ENCODE measurements at places on chromosomes 3 and 15.

- DNase-seq: no peak
These were observed 106.4 kb downstream of the FBLN2 start for GRCh38 chr3:13655061-13655913.

- no peak for DNase-seq
These were observed 377.5 kb downstream of the LRTM1 start for GRCh38 chr3:54550221-54550977.

DNA sequence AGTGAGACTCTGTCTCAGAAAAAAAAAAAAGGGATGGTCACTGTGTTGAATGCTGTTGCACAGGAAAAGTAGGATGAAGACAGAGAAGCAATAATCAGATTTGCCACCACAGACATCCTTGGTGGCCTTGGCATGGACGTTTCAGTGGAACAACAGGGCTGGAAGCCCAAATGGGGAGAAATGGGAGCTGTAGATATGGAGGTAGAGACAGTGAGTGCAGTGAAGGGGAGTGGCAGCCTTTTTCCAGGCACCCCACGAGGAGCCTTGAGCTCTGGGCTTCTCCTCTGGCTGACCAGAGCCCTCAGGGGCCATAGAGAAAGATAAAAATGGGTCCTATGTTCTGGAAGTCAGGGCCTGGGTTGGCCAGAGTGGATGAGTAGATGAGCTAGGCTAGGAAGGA, 12.3 kb upstream of the DOCK3 start:
- no peak for DNase-seq

DNA sequence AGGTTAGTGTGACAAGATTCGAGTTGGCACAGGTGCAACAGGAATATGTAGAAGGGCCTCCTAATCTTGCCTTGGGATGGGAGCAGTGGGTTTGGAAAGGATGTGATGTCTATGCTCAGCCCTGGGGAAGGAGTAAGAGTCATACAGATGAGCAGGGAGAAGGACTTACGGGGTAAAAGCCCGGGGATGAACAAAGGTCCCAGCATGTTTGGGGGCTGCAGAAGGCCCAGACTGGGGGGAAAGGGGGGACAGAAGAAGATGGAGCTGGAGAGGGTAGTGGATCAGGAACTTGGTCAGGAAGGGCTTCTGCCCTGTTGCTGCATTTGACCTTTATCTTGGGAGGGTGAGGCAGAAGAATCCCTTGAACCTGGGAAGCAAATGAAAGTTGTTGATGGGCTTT, 240.1 kb upstream of the ST8SIA2 start:
- DNase-seq: no peak

DNA sequence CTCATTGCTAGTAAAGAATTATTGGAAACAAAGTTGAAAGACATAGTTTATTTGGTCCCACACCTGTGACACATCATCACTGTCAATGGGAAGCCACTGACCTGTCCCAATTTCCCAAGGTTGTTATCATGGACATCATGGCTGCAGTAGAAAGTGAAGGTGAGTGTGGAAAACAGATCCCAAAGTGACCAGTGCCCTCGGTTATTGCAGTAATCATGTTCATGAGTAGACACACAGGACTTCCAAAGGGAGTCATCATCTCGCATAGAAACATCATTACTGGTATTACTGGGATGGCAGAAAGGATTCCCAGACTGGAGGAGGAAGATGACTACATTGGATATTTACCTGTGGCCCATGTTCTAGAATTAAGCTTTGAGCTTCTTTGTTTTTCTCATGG, 14.7 kb downstream of the TF start:
- DNase-seq: no peak

DNA sequence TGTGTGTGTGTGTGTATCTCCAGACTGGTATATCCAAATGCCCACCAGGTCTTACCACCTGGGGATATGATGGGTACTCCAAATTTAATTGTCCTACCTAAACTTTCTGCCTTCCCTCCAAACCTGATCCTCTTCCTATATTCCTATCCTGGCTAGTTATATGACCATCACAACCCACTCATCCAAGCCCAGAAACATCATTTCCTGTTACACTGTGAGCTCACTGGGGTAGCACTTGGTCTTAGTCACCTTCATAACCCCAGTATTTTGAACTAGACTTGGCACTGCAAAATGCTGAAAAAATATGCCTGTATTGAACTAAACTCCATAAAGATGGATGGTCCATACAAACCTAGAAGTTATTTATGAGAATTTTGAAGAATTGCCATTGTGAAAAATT, 178.8 kb upstream of the EIF1B start:
- no peak for DNase-seq

- DNase-seq: no peak
These were observed 8.1 kb upstream of the VPS39 start for GRCh38 chr15:42215913-42216829.

DNA sequence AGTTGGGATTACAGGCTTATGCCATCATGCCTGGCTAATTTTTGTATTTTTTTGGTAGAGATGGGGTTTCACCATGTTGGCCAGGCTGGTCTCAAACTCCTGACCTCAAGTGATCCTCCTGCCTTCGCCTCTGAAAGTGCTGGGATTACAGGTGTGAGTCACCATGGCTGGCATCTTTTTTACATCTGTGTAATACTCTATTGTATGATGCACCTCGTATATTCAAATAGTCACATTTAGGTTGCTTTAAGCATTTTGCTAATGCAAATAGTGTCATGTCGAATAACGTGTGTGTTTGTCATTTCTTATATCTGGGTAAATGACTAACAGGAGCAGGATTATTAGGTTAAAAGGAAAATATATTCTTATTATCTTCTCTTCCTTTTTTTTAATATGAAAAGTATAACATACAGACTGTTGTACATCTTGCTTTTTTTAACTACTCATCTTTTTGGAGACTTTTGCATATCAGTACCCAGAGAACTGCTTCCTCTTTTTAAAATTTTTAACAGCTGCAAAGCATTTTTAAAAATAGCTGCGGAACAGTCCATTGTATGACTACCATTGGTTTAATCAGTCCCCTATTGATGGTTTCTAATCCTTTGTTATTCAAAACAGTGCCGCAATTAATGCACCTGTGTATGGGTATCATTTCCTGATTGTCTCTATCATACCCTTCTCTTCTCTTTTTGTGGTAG, 13.4 kb downstream of the SCAMP5 start:
- DNase-seq: no peak
